M059J (cell line): ENCODE measurements at places on chromosomes 5 and 9. TPM values are rescaled to one million over a fixed set of nuclear protein-coding genes. Genes with fewer than 3 reads are reported as not detected.

PCDHB3 gene
- 3.9 and 8.0 TPM in 2 replicates for total RNA-seq

DMRTA1 gene
- 2.4 and 3.1 TPM in 2 replicates for total RNA-seq

CXCL14 gene
- total RNA-seq, result 0.62 TPM in 1 of 2 replicates, not detected in the other

SMIM33 gene
- not detected in 2 replicates for total RNA-seq

CLIC3 gene
- 11.0 and 18.9 TPM in 2 replicates for total RNA-seq

MRPS27 gene
- total RNA-seq, result 75.0 and 82.0 TPM in 2 replicates

IQGAP2 gene
- total RNA-seq, result 0.12 and 0.52 TPM in 2 replicates

DNA sequence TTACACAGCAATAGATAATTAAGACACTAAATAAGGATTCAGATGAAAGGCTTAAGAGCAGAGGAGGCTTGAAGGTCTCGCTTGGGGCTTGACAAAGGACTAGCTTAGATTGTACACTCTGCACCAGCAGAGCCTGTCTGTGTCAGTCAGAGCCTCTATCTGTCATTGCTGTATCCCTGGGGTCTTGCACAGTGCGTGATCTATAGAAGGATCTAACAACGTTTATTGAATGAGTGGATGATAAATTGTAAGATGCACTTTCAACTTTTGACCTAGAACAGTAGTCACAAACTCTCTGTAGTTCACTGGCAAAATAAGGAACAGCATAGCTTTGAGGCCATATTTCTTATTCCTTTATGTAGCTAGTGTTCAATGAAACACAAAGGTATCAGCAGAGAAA lies 173.5 kb downstream of the ENTREP1 start:
- DNase-seq, result no peak

DNA sequence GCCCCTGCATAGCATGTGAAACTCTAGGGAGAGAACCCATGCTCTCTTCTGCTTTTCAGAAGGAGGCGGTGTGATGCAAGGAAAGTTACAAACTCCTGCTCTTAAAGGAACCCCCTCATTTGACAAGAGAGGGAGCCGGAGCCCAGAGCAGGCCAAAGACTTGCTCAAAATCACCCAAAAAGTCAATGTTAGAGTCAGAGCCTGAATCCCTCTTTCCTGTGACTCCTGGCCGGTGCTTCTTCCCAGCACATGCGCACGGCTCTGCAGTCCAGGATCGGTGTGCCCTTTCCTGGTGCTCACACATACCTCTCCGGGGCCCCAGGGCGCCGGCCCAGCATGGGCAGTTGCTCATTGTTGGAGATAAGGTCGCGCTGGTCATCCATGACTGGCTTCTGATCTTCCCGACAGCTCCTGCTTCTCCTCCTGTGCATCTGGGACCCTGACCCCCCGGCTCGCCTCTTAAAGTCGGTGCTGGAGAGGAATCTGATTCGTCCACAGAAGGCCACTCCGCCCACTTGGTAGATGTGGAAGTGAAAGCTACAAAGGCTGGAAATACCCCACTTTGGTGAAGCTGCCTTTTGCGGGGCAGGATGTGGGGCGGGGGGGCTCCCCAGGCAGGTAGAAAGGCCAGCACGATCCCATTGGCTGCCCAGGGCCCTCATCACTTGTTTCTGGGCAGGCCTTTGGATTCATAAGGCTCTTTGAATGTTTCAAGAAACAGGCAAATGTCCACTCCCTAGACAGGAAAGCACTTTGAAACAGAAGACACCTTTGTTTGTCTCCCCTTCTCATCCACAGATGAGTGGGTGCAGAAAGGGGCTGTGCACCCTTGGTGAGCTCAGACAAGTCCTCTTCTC lies at the start of gene CD74:
Gene CD74 (minus strand): TSS at position 592 of the 857 bp plus-strand sequence. CDS start 161 bp downstream, at position 431.
- DNase-seq, result peak; percentile 45

- DNase-seq, result peak; percentile 52
Measured at GRCh38 chr9:79233542-79233941, 338.2 kb upstream of the TLE4 start.

DNA sequence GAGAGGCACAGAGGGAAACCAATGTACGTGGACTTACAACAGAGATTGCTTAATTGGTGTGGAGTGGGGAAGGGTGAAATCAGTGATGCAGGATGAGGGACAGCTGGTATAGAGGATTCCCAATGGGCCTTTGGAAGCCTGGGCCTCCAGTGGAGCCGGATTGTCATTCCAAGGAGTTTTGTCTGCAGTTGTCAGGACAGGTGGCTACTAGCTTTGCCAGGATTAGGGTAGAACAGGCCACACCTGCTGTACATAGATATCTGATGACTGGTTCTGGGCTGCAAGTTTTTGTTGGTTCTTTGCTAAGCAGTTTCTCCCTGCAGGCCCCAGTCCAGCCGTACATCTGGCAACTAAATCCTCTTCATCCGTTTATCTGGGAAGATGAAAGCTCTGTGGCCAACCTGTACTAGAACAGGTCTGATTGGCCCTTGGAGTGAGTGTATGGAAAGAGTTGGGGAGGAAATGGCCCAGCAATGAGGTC lies 4.2 kb downstream of the SKP2 start:
- DNase-seq, result no peak

DNA sequence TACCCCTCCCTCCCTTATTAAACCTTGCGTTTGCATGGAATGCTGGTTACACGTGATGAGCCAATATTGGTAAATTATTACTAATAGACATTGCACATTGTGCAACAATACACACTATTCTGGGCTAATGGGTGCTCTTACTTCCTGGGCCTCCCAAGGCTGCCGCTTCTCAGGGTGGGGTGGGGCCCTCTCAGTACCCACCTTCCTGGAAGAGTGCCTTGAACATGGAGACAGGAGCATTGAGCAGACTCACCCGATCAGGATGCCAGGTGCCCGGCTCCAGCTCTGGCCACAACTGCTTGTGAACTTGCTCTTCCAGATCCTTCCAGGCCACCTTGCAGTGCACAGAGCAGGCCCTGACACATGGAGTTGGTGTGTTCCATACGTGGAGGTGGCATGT lies 24.7 kb upstream of the CEP72 start:
- DNase-seq, result no peak

GRCh38 chr5:121640298-121640697 lies 211.4 kb upstream of the FTMT start:
- no peak for DNase-seq

- no peak for DNase-seq
Measured at GRCh38 chr5:76643371-76643770, 20.2 kb upstream of the F2RL2 start.

DNA sequence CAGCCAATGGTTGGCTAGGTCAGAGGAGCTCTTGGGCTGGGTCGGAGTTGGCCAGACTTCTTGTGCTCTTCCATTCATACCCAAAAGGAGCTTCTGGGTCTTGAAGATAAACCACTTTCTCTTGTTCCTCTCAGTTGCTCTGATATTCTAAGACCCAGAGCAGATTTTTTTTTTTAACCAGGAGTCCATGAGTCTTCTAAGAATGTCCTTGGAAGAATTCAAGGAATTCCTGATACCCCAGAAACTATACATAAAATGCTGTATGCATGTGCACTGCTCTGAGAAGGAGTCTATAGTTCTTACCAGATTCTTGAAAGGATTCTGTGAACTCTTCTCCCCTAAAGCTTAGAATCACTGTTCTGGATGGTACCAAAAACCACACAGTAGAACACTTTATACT lies 9.9 kb upstream of the PALM2AKAP2 start:
- no peak for DNase-seq

DNA sequence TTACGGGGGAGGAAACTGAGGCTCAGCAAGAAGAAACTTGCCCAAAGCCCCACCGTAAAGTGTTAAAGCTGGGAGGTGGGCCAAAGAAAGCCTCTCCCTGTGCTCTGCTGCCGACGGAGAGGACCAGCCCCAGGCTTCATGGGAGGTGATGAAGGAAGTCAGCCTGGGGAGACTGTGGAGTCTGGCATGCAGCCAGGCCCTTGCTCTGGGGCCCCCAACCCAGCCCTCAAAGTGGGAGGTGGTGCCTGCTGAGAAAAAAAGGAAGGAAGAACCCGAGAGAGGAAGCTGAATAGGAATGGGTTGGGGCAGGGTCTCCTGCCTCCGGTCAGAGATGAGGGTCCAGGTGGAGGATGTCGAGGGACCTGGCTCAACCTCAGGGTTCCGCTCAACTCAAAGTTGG lies 3.8 kb downstream of the RNF44 start:
- DNase-seq, result no peak

DNA sequence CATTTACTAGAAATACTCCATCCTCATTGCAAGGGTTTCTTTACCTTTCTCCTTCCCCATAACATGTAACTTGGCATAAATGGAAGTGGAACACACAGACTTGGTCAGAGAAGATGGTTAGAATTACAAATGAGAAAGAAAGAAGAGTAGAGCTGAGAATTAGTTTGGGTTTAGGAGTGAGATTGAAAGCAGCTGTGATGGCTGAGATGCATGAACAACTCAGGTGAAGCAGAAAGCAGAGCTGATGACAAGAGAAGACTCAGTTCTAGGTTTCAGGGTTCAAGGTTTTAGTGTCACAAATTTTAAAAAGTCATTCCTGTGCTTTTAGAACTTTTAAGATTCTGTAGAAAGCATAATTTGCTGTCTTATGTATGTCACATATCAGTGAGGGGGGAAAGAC lies 54.0 kb downstream of the TMEM161B start:
- no peak for DNase-seq
